ENCODE measurements at places on chromosomes 4 and X. TPM values are rescaled to one million over a fixed set of nuclear protein-coding genes. Genes with fewer than 3 reads are reported as not detected.

LNX1 gene
- 0.43 TPM for total RNA-seq

GRCh38 chrX:125333583-125333982 is 13.9 kb downstream of the TEX13C start:
- no peak overlapping the region for H3K4me3 ChIP-seq

- DNase-seq: no peak
- peaks cover 6% of the 10 kb centered on the region for H3K4me1 ChIP-seq
- H3K4me3 ChIP-seq: no peak overlapping the region
- peaks cover 48% of the 10 kb centered on the region for H3K27me3 ChIP-seq
Observed at GRCh38 chr4:1176398-1177273, 4.3 kb upstream of the SPON2 start.

DNA sequence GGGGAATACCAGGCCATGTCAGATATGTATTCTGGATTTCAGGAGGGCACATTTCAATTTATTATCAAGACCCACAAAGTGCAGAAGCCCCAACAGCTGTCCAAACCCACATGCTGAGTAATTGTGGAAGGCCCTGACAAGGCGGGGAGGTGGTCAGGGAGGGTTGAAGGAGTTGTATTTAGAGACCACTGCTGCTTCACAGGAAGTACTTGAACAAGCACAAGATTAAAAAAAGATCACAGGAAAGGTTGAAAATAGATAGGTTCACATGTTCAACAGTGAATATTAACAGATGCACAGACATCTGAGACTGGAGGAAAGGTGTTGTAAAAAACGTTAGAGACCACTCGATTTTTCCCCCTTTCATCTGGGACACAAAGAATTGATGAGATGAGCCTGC is 17.9 kb downstream of the ATP8A1 start:
- no peak for DNase-seq
- peaks cover 73% of the 10 kb centered on the region for H3K4me1 ChIP-seq
- no peaks in the 10 kb centered on the region for H3K27me3 ChIP-seq
- no peak overlapping the region for H3K4me3 ChIP-seq
- H3K27ac ChIP-seq: no peak overlapping the region
- H3K36me3 ChIP-seq: no peaks in the 10 kb centered on the region

DNA sequence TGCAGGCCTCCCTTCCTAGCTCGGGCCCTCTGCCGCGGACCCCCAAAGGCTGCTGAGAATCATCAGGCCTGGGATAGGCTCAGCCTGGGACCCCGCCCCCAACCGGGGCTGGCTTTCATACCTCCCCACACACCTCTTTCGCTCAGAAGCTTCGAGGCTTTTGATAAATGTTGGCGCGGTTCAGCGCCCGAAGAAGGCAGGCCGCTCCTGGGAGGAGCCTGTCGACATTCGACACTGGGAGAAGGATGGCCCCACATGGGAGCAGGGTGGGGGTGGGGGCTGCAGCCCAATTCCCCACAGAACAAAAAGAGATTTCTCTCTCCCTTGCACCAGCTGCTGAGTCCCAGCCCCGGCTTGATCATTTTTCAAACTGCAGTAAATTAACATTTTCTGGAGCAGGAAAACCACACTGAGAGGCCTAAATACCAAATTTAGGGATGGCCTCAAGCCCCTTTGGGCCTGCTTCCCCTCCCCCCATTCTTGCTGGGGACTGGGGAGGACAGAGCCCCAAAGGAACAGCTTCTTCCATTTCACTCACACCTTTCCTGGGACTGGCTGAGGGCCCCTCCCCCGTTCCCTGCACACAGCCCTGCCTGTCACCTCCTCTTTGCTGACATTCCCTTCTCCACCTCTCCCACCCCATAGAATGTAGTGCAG is 112.9 kb upstream of the PJA1 start:
- H3K4me3 ChIP-seq: no peak overlapping the region
- DNase-seq: peak; percentile 77
- H3K27me3 ChIP-seq: peaks cover 18% of the 10 kb centered on the region

Measured in neural progenitor cell (in vitro differentiated cells).